ENCODE measurements at places on chromosomes 5 and 9.

DNA sequence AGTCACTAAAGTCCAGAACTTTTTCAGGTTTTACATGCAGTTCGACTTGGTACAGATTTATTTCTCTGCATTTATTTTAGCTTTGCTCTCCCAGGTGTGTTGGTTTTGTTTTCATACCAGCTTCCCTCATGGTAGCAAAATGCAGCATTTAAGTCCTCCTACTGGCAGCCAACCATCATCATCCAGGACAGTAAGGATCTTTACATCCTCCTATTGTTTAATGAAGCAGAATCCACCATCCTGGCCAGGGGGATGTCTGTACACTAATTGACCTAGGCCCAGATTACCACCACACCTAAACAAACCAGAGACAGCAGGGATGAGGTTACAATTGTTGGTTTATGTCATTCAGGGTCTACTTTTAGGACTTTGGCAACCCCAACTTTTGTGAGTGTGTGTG lies 22.3 kb downstream of the CAMK4 start:
- DNase-seq, result no peak

- DNase-seq, result no peak
These were observed 10.3 kb downstream of the PHYKPL start for GRCh38 chr5:178222292-178222691.

DNA sequence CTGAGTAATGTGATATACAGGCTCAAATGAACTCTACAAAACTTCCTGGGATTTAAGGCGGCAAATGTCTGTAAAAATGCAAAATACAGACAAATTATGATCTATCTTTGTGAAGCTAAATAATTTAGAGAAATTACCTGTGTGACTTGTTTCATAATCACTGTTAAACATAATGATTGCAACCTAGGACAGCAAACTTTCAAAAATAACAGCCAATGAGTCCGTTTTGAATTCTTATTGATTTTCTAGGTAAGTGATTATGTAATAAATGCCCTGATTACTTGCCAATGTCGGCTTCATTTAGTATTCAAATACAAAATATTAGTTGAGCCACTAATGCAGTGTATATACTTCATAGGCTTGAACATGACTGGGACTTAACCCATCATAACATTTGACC lies 238.2 kb upstream of the DAB2 start:
- DNase-seq, result no peak

GRCh38 chr5:157993986-157994691 lies 135.2 kb upstream of the CLINT1 start:
- DNase-seq, result no peak
